ENCODE measurements at places on chromosomes 5 and 9. TPM values are rescaled to one million over a fixed set of nuclear protein-coding genes. Genes with fewer than 3 reads are reported as not detected.

Gene LECT2
- total RNA-seq = not detected

Gene NIPSNAP3A
- total RNA-seq = 15.6 TPM

Gene GIN1
- total RNA-seq = 7.9 TPM

Gene ZNF169
- total RNA-seq = 3.7 TPM

GRCh38 chr9:125911861-125912644 is 164.9 kb downstream of the PBX3 start:
- peak; percentile 5 for ATAC-seq

GRCh38 chr5:88248743-88249540 is 19.7 kb downstream of the TMEM161B start:
- no peak for ATAC-seq

GRCh38 chr9:94720846-94721549 is 5.5 kb upstream of the AOPEP start:
- ATAC-seq = peak; percentile 59

DNA sequence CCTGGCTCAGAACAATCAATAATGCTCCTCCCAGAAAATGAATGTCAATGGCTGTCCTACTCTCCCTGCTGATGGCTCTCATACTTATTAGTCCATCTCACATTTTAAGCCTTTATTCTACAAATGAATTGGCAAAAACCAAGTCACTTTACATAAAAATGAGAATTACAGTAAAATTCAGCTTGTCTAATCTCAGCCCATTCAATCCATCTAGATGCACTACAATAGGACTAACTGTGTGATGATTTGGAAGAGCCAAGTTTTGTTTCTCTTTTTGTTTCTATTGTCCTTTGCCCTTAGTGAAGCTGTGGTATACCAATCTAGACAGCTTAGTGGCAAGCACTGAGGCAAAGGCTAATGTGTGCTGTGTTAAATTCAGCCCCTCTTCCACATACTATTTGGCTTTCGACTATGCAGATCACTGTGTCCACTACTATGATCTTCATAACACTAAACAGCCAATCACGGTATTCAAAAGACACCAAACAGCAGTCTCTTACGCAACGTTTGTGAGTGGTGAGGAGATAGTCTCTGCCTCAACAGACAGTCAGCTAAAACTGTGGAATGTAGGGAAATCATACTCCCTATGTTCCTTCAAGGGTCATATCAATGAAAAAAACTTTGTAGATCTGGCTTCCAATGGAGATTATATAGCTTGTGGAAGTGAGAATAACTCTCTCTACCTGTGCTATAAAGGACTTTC is 140.8 kb upstream of the ZNF462 start:
- ATAC-seq = no peak
